Spinal cord (tissue), 10 donors: ENCODE measurements at places on chromosomes 5 and 9. TPM values are rescaled to one million over a fixed set of nuclear protein-coding genes. Genes with fewer than 3 reads are reported as not detected.

Gene PAM
- 194 TPM for total RNA-seq

Gene LCP2
- 10.2 TPM for total RNA-seq

Gene DHFR
- 42.4 TPM for total RNA-seq

Gene MTAP
- total RNA-seq = 24.6 TPM

Gene ACTBL2
- not detected for total RNA-seq

GRCh38 chr9:124342776-124343485 is 72.3 kb downstream of the PSMB7 start:
- no peaks in the 10 kb centered on the region for H3K27me3 ChIP-seq
- no peak overlapping the region for H3K4me3 ChIP-seq
- peaks cover 23% of the 10 kb centered on the region for H3K4me1 ChIP-seq

DNA sequence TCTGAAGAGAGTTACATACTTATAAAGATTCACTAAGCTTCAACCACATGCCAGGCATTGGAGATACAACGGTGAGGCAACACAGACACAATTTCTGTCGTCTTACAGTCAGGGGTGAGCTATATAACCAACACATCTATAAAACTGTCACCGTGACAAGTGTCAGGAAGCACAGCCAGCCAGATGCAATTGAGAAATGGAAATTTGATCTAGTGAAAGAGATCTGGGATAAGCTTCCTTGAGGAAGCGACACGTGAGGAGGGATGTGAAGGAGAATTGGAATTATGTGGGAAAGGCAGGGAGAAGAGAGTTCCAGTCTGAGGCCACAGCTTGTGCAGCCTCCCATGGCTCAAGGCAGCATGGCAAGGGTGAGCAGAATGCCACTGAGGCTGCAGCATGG is 50.9 kb upstream of the ZNF354B start:
- H3K27ac ChIP-seq = no peak overlapping the region
- no peak for DNase-seq
- H3K4me3 ChIP-seq = no peak overlapping the region
- H3K4me1 ChIP-seq = no peaks in the 10 kb centered on the region

DNA sequence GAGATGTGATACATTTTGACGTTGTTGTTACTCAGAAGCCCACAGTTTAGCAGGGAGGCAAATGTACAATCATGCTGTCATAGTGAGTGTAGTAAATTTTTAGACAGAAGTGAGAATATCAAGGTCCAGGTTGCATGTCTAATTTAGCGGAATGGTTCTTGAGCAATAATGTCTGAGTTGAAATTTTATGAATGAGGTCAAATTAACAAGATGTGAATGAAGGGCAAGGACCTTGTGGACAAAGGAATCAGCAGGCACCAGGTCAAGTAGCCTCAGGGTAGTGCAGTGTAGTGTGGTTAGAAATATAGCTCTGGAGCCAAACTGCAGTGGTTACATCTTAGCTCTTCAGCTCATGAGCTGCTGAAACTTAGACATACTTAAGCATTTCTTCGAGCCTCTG is 36.2 kb downstream of the TNFSF8 start:
- H3K4me3 ChIP-seq = no peak overlapping the region
- DNase-seq = no peak
- H3K36me3 ChIP-seq = no peaks in the 10 kb centered on the region
- no peaks in the 10 kb centered on the region for H3K4me1 ChIP-seq
- no peak overlapping the region for H3K27ac ChIP-seq

- no peak overlapping the region for H3K4me3 ChIP-seq
- DNase-seq = no peak
- no peaks in the 10 kb centered on the region for H3K27me3 ChIP-seq
- peaks cover 4% of the 10 kb centered on the region for H3K36me3 ChIP-seq
- no peak overlapping the region for H3K27ac ChIP-seq
Observed at GRCh38 chr9:86285261-86285660, 2.9 kb upstream of the ISCA1 start.

GRCh38 chr5:158921441-158922262 is 178.1 kb downstream of the EBF1 start:
- H3K4me3 ChIP-seq = no peak overlapping the region
- no peaks in the 10 kb centered on the region for H3K36me3 ChIP-seq
- no peak overlapping the region for H3K27ac ChIP-seq
- no peak for DNase-seq
- H3K27me3 ChIP-seq = peaks cover 6% of the 10 kb centered on the region
- no peaks in the 10 kb centered on the region for H3K4me1 ChIP-seq

DNA sequence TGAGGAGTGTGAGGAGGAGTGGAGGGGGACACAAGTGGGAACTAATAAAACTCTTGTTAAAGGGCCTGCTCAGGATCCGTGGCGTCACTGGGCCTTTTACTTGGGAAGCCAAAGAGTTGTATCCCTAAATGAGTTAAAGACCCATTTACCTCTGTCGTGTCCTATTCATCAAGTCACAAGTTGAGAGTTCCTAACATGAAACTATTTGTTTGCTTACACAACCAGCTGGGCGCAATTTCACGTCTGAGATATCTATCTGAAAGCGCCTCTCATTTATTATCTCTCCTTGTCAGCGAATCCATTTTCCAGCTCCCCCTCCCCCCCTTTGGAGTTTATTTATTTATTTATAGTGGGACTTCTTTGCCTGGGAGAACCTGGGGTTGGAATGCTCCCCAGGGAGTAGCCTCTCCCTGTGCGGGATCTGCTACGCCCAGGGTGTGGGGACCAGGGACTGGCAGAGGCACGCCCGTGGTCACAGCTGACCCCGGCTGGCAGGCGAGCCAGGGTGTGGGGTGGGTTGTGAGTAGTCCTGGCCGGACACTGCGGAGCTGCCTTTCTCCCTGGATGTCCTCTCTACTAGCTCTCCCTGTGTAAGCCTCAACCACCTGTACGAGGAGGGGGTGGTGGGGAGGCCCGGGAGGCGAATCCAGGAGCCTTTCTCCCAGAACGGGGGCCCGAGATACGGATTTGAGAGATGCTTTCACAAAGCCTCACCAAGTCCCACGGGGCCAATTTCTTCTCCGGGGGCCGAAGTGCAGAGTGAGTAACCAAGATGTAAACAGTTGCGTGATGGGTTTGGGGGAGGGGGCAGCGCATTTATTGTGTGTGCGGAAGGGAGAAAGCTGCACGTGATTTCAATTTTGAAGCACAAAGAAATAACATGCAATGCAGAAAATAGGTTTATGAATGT is 15.3 kb downstream of the NR2F1 start:
- H3K27me3 ChIP-seq = peaks cover 26% of the 10 kb centered on the region
- H3K36me3 ChIP-seq = peaks cover 34% of the 10 kb centered on the region
- H3K4me1 ChIP-seq = peaks cover 62% of the 10 kb centered on the region
- peak overlapping the region; percentile 98 for H3K27ac ChIP-seq
- no peak for DNase-seq
